ENCODE measurements at places on chromosomes 3 and 15.

GRCh38 chr3:44954304-44954703 lies 21.7 kb downstream of the ZDHHC3 start:
- no peak for DNase-seq

DNA sequence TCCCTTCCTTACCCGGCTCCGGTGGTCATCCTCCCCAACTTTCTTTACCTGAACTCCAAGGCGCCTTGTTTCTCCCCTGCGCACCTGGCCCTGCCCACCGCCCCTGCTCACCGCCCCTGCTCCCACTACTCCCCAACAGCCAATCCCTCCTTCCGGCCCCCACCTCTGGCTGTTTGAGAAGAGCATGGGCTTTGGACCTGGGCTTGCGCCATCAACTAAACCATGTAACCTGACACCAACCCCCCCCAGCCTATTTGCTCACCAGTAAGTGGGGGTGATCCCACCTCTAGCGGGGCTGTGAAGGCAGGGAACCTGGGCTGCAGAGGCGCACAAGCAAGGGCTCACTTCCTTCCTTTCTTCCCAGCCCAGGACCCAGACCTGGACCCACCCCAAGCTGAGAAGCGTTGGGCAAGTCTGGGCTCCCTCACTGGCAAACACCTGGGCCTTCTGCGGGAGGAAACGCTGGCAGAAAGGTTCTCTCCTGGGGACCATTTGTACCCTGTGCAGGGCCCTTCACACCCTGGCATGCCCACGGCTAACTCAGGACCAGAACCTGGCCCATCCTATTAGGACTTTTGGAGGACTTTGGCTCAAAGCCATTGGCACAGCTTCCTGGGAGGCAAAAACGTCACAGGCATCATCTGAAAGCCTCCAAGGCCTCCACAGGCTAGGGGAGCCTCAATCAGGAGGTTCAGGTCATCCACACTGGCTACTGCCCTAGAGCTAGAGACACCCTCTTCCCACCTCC lies at the start of gene PLXNB1:
TSS of gene PLXNB1 (minus strand) at position 127 of the 748 bp plus-strand sequence. CDS start 5,475 bp downstream, outside the sequence.
- no peak for DNase-seq

- DNase-seq: no peak
These were observed 5.1 kb downstream of the ACAA1 start for GRCh38 chr3:38131621-38132369.

DNA sequence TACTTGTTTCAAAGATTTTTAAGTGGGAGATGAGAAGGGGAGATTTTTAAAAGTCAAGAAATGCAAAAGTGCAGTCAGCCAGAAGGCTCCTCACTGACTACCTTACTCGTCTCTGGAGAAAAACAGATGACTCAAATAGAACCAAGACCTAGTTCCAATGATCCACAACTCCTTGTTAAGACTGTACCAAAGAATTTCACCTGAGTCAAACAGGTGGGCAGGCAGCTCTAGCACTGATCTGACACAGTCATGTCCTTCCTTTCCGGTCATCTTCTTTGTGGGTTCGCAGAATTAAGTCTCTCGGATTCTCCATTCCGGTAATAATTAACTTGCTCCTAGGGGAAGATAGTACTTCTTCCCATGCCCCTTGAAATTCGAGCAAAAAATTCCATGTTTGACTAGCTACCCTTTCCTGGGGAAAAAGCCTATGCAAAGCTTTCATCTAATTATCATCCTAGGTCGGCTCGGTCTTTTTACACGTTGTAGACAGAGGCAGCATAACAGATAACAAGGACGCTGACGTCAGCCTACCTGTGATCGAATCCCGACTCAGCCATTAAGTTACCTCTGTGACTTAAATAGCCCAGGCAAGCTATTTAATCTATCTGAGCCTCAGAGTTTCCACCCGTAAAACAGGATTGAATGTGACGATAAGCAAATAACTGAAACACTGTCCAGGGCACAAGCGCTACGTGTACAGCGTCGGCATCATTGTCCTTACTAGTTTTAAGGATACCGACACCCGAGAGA lies 758 bp downstream of the SELENOK start:
- DNase-seq: peak; percentile 40

Measured in activated CD4-positive, CD25-positive, alpha-beta regulatory T cell treated with anti-CD3 and anti-CD28 coated beads, Interleukin-2, amount 50 U/mL, for 72 hours (primary cell).